Stimulated activated CD4-positive, alpha-beta T cell treated with anti-CD3 and anti-CD28 coated beads, Interleukin-4, amount 100 ng/mL, for 1 hour (primary cell): ENCODE measurements at places on chromosomes 1 and 21.

DNA sequence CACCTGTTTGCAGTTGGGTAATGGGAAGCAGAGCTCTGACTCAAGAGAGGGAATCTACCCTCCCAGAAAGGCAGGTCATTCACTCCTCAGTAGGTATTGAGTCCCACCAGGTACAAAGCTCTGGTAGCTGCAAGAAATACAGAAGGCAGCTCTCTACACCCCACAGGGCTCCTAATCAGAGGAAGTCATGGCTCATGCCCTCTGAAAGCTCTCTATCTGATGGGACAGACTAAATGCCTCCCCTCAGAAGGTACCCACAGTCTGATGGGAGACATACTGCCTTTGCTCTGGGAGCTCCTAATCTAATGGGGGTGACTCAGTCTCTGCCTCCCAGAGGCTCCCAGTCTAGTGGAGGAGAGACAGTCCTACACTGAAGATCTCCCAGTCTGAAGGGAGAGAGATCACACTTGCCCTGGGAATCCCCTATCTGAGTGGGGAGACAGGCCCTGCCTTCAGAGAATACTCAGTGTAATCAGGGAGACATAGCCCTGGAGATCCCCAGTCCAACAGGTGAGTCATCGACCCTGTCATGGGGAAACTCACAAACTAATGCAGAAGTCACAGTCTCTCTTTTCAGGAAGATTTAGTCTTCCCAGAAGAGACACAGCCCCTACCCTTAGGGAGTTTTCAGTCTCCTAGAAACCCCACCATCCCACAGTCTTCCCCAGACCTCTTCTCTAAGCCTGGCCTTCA is 23.7 kb downstream of the CAMK1G start:
- DNase-seq, result peak; percentile 30

GRCh38 chr1:245332513-245332912 is 177.7 kb downstream of the KIF26B start:
- DNase-seq, result peak; percentile 9

DNA sequence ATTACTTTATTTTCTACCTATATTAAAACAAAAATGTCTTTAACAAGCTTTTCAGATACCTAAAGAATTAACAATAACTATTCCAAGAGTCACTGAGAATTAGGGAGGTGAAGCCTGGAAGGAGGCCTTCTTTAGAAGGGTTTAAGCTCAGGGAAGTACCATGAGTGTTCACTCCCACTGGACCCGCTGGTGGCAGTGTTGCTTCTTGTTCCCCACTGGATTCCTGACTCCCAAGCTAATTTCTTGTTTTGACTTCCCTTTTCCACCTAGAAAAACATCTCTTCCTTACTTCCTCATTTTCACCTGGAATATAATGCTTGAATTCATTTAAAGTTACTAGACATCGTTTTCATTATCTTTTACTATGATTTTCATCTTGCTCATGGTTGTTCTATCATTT is 264.2 kb downstream of the HMCN1 start:
- DNase-seq, result no peak

GRCh38 chr1:6953907-6954364 is 168.7 kb downstream of the CAMTA1 start:
- DNase-seq, result no peak

DNA sequence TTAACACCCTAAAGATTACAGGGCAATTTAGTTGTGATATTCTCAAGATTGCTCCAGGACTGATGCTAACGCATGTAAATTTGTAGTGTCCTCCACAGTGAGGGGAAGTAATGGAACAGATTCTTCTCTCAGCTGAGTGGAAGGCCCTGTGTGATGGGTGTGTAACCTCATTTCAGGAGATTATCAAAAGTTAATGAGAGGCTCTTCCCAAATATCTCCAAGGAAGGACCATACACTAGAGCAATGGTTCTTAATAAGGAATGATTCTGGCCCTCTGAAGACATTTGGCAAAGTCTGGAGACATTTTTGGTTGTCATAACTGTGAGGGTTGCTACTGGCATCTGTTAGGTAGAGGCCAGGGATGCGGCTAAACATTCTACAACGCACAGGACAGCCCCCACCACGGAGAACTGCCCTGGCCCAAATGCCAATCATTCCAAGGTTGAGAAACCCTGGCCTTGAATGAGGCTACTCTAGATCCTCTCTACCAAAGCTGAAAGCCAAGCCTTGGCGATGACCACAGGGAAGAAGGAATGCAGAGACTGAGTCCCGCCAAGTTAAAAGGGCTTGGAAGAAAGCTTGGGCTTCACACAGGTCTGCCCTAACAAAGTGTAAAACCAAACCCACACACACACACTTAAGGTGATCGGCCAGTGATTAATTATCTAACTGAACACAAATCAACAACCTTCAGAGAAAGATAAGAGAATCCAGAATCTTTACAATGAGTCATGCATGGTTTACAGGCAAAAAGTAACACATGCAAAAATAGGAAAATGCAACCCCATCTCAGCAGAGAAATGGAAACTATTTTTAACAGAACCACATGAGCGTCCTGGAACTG is 135.8 kb downstream of the SYF2 start:
- DNase-seq, result no peak

DNA sequence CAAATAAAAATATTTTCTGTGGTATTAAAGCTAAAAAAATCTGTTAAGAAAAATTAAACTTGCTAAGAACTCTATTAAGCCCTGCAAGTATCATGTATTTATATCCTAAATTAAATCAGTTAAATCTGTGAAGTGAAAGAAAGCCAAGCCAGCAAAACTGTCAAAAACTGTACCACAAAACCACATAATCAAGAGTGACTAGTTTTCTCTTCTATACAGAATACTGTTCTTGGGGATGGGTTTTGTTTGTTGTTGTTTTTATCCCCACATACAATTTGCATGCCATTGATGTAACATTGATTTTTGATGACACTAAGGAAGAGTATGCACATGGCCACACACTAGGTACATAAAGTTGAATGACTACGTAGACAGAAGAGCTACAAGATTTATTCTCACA is 20.4 kb downstream of the DPH5 start:
- no peak for DNase-seq

DNA sequence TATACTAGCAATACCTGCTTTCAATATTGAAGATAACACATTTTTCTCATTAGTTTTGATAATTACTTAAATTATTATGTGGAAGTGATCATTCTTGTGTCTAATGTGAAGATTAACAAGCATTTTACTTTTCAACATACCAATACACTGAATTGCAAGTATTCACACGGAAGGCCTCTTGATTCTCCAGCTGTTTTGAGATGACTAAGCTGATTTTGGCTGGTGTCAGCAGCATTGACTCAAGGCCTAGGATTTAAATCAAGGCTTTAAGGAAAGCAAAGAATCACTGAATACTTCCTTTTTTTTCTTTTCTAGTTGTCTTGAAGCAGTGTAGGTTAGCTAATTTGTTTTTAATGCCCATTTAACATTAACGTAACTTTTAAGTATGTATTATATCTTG is 373.7 kb downstream of the SRGAP2C start:
- no peak for DNase-seq

DNA sequence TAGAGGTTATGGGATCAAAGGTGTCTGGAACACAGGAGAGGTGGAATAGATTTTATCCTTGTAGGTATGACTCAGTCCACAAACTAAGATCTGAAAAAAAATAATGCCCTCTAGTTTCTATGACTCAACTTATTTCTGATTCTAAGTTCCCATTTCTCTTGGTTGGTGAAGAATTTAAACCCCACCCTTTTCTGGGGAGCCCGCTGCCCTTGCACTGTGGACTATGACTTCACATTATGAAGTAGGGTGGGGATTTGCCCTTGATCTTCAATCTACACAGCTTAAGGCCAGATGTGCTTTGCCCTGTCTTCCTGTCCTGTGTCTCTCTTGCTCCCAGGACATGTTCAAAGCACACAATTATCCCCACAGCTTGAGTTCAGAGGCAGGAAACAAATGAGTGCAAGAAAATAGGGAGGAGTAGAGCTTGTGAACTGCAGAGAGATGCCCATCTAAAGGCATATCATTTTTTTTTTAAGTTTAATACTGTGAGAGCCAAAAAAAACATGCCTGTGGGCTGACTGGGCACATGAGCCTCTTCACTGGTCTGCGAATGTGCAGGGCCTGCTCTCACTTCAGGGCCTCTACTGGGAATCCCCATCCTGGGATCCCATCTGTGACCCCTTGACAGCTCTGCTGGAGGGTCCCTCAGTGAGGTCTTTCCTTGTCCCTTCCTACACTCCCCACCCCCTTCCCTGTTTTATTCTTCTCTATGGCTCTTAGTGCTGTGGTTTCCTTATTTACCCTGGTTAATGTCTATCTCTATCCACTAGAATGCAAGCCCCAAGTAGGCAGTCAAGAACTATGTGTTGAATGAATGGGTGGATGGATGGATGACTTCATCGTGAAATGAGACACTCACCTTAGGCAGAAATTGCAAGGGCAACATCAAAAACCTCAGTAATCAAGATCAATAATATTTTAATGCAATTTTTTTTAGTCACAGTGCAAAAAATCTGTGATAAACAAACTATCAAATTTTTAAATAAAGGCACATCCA is 61.5 kb downstream of the CD58 start:
- DNase-seq, result peak; percentile 30

DNA sequence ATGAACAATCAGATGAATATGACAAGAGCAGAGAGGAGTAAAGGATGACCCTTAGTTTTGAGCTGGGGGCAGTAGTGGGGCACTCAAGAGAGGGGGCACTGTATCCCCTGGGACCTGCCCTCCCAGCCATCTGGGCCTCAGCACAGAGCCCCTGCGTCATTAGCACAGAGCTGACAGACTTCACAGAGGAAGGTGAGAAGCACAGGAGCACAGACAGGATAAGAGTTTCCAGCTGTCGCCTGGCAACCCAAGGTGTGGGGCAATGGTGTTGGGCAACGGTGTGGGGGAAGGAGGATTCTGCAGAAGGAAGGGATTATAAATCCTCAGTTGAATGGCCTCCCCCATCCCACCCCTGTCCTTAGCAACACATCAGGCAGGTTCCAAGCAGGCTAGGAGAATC is 30.2 kb downstream of the RAB3B start:
- DNase-seq, result no peak

GRCh38 chr1:55413286-55413685 is 198.1 kb upstream of the USP24 start:
- no peak for DNase-seq

DNA sequence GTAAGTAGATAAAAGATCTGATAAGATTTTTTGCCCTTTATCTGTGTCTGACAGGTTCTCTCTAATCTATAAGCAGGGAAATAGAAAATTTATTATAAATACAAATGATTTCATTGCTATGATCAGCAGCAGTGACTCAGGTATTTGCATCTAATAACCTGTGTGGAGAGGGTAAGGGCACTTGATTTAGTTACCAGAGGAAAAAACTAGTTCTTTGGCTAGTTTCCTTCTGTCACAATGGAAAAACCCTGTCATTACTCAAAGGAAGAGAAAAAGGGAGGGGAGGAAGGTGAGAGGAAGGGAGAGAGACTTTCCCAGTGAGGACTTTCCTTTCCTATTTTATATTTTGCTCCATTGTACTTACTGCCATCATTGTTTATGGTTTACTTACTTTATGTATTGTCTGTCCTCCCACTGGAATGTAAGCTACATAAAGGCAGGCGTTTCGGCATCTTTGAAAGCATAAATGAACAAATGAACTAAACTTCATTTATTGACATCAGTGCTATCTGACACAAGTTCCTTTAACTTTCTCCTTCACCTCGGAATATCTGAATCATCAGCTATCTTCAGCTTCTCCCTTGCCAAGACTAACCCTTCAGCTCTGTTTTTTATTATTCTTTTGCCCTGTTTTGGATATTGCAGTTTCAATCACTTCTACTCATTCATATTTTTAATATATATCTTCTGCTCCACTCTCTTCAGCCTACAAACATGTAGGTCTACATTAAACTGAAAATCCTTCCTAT is 34.9 kb downstream of the WDR3 start:
- DNase-seq, result no peak

GRCh38 chr1:2194319-2194897 is at the start of gene FAAP20:
TSS of gene FAAP20 (minus strand) at chr1:2194772. CDS start at chr1:2194749, 23 bp downstream.
- DNase-seq, result peak; percentile 68

DNA sequence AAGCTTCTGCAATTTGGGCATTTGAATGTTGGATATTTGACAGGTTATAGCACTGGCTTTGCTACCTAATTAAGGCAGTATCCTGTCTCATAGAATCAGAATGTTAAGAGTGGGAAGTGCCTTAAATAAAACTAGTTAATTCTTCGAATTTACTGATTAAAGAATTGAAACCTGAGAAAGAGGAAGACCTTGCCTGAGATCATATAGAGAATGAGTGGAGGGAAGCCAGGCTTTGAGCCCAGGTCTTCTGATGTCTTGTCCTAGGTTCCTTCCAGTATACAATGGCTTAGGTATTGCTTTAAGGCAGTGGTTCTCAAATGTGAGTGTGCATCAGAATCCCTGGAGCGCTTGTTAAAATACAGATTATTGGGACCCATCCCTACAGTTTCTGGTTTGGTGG is 20.9 kb upstream of the SH3BGRL3 start:
- DNase-seq, result no peak

DNA sequence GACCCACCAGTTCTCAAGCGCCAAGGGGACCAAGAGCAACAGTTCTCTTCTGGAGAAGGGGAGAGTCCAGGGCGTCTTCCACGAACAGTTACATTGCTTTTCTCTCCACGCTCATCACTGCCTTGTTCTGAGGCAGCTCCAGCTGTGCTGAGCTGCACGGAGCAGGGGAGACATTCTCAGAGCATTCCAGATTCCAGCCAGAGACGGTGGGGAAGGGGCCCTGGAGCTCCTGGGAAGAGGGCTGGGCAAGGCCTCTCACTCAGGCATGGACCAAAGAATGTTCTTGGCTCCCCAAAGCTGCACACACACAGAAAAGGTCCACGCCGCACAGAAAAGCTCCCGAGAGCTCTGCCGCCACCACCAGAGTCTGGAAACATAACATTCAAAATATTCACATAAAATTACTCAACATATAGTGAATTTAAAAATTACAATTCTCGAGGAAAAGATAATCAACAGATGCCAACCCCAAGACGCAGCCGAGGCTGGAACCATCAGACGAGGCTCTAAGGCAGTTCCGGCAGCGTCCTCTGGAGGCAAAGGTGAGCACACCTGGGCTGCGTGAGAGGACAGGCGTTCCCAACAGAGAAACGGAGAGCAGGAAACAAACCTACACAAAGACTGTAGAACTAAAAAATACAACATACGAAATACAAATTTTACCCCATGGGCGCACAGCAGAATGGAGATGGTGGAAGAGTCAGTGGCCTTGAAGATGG is 40.5 kb downstream of the UBE2G2 start:
- DNase-seq, result peak; percentile 31

GRCh38 chr1:1918901-1919303 is at the start of gene TMEM52:
TSS of gene TMEM52 (minus strand) at chr1:1919279. CDS start at chr1:1919265, 14 bp downstream.
- DNase-seq, result no peak

- DNase-seq, result no peak
These were observed 65.4 kb downstream of the MATN1 start for GRCh38 chr1:30658014-30658336.
